HepG2 (cell line): ENCODE measurements at places on chromosomes 5 and 9. TPM values are rescaled to one million over a fixed set of nuclear protein-coding genes. Genes with fewer than 3 reads are reported as not detected.
A peak's percentile ranks its signal among the peaks of the same experiment; 100 is the strongest.

NUTM2G gene
- total RNA-seq, result not detected in 2 replicates

RNF183 gene
- 0.13 TPM in 1 of 2 replicates, not detected in the other for total RNA-seq

MELK gene
- total RNA-seq, result 50.4 and 59.1 TPM in 2 replicates

IQGAP2 gene
- total RNA-seq, result 83.3 and 143 TPM in 2 replicates

CER1 gene
- total RNA-seq, result not detected in 2 replicates

CTNND2 gene
- total RNA-seq, result not detected in 2 replicates

CXCL14 gene
- total RNA-seq, result not detected in 2 replicates

HK3 gene
- total RNA-seq, result not detected in 2 replicates

GRCh38 chr5:28164568-28164967 is 1126.2 kb upstream of the CDH9 start:
- no peak for DNase-seq

- DNase-seq, result no peak
Observed at GRCh38 chr5:85533341-85534047, 1084.2 kb upstream of the COX7C start.

DNA sequence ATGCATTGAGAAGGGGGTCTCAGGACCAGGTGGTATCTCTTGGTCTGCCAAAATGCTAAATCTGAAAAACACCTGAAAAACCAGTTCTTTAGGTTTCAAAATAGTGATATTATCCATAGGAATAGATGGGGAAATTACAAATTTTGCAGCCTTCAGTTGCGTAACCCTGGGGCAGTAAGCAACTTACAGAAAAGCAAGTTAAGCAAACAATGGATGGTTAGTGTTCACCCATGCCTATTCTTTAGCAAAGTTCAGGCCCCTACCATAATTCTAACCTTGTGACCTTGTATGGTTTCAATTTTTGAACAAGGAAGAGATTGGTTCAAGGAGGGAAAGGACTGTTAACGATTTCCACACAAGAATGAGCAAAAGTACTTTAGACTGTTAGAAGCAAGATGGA is 24.5 kb downstream of the GLRX start:
- DNase-seq, result peak; percentile 23

GRCh38 chr5:14908172-14908571 is 36.6 kb upstream of the ANKH start:
- no peak for DNase-seq

GRCh38 chr5:173859408-173860159 is 28.6 kb upstream of the CPEB4 start:
- no peak for DNase-seq

GRCh38 chr5:124859556-124860290 is 113.3 kb upstream of the ZNF608 start:
- DNase-seq, result no peak

DNA sequence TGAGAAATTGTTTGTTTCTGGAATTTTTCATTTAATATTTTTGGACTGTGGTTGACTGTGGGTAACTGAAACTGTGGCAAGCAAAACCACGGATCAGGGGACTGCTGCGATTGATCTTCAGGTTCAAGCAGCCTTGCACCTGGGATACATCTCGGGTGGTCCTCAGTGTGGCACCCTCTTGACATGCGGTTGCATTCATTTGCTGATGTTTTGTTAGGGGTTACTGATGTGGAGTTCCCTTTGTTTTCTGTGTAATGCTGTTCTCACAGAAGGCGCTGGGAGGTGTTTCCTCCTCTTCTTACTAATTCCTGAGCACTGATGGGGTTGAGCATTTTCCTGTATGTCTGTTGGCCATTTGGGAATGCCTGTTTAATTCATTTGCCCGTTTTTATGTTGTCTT is 60.4 kb downstream of the EHMT1 start:
- DNase-seq, result no peak

GRCh38 chr5:15516486-15516885 is 16.5 kb downstream of the FBXL7 start:
- DNase-seq, result no peak

DNA sequence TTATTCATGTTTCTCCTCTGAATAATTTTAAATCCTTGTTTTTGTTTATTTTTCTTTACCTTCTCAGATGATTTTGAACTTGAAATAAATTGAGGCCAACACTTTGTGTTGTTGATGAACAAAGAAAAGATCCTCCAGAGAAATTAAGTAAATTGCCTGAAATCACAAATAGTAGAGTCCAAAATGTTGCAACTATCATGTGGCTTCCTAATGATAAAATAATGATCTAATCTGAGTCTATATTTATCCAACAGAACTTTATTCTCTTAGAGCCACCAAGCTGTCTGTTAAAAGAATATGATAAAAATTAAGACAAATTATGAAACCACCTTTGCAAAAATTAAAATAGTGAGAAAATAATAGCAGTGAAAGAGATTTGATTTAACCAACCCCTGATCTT is 132.2 kb upstream of the SPEF2 start:
- no peak for DNase-seq

- DNase-seq, result no peak
Observed at GRCh38 chr9:128081056-128081455, 13.0 kb downstream of the SLC25A25 start.

- no peak for DNase-seq
Observed at GRCh38 chr9:3828495-3828894, 302.7 kb upstream of the RFX3 start.
